ENCODE measurements at places on chromosomes 16 and 17.

GRCh38 chr16:52376676-52377280, 170.2 kb downstream of the TOX3 start:
- DNase-seq: no peak

DNA sequence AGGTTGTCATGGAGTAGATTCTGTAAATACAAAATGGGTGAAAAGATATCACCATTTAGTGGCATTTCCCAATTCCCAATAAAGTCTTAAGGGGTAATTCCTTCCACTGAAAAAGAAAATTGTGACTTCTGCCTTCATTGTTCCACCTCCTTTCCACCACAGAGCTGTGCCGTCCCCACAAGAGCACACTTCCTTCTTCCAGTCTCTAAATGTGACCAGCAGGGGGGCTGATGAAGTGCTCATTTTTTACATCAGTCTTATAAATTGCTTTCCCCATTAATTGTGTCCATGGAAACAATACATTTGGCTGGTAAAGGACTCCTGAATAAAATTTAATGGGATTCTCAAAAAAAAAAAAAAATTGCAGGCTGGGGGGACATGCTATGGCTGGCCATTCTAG, 260.8 kb upstream of the PSMD7 start:
- no peak for DNase-seq

DNA sequence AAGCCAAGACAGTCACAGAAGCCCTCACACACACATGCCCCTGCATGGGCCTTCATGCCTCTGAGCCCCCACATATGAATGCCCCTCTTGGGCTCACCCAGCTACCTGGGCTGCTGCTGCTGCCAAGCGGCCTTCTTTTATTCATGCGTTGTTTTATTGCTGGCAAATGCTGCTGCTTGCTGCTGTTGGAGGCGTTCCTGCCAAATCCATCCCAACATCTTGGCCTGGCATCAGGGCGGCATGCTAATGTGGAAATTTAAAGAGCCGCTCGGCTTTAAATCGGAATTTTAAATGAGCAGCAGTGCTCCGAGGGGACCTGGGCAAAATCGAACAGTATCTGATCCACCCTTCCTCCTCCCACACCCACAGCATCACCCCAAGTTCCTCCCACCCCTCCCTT, 39.0 kb downstream of the NEUROD2 start:
- DNase-seq: no peak

DNA sequence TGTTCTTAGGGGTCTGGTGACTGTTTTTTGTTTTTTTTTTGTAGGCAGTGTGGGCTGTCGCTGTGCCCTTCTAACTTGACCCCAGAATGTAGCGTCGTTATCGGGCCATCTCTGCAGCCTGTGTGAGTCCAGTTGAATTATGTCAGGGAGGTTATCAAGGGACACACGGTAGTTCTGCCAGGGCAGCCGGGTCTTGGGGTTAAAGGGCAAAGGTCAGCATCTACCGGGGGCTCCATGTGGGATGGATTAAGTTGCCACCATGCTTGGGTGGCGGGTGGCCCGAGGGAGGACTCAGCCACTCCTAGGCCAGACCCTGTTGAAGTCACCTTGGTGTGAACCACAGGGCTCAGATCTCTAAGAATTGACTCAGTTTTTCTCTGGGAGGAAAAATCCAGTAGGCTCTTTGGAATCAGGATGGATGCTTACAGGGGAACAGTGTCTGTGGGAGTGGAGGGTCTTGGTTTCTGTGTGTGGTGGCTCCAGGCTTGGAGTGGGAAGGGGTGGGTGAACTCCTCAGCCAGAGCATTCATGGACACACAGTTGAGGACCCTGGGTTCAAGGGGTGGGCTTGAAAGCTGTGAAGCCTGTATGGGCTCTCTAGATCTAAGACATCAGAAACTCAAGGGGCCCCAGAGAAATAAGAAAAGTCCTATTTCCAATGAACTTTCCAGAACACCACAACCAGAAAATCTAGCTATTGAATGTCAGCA, 191.7 kb downstream of the IRF8 start:
- no peak for DNase-seq

GRCh38 chr17:56593086-56593645, 333 bp upstream of the NOG start:
- DNase-seq: no peak

GRCh38 chr17:76566988-76567431, 18.6 kb downstream of the ST6GALNAC2 start:
- DNase-seq: no peak

GRCh38 chr17:17043461-17044271, 1.4 kb downstream of the MPRIP start:
- DNase-seq: no peak

GRCh38 chr17:17849147-17849820, 12.5 kb upstream of the SREBF1 start:
- peak; percentile 79 for DNase-seq

DNA sequence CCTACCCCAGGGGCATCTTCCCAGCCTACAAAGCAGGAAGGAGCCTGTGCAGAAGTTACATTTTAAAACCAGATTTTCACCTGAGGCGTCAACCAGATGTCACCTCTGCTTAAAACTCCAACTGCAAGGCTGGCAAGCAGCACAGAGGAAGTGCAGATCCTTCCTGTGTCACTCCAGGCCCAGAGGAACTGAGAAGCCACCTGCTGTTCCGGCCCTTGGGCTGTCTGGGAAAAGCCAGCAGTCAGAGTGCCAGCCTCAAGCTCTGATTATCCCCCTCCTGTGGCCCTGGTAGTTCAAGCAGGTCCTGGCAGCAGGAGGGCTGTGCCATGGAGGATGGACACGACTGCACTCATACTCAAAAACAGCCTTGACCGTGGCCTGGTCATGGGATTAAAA, 10.2 kb downstream of the POLR2C start:
- DNase-seq: no peak

- no peak for DNase-seq
Measured at GRCh38 chr17:63479495-63480184, 2.8 kb downstream of the ACE start.

DNA sequence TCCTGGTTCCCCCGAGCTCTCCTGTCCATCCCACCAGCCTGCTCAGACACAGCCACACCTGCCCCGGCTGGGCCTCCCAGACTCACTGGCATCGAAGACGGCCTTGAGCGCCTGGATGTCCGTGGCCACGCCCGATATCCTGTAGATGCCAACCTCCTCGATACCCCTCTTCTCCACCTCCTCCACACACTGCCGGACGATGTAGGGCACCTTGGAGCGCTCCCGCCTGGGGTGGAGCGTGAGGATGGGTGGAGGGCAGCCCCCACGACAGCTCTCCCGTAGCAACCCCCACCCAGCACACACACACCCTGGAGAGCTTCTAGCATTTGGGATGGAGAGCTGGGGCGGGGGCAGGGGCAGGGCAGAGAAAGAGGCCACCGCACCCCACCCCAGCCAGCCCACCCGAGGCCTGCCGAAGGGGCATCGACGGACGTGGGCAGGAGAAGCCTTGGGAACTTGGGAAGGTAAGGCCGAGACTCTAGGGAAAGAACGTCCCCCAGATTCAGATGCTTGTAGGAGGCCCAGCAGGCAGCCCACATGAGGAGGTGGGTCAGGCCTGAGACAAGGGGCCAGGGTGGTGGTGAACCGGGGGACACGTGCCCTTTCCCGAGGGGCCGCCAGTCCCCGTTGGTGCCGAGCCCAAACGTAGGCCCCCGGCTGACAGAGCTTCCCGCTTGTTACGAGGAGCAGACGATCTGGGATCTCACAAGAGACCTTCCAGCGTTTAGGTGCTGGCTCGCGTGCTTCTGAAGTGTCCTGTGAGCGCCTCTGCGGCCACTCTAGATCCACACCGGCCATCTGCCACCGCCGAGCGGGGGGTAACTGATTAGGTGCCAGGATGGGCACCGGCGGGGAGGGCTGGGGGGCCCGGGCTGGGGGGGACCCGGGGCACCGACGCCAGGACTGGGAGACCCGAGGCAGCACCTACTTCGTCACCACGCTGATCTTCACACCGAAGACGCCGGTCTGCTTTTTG, 15.1 kb downstream of the TIMM22 start:
- no peak for DNase-seq

- DNase-seq: no peak
Measured at GRCh38 chr17:21510686-21511362, 134.7 kb downstream of the KCNJ12 start.

GRCh38 chr17:74637265-74637664, 13.7 kb upstream of the CD300E start:
- no peak for DNase-seq

DNA sequence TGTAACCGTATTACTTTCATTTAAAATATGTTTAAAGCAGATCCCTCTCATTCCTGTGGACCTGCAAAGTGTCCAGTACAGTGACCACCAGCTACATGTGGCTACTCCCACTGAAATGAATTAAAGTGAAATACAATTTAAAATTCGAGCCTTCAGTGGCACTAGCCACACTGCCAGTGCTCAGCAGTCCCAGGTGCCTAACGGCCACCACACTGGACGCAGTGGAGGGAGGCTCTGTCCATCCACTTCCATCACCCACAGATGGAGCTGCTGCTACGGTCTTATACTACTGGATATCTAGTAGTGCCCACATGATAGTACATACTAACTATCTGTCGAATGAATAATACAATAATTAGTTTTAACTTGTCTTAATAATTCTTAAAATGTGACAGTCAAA, 2.3 kb upstream of the CBX2 start:
- DNase-seq: no peak

- DNase-seq: no peak
Measured at GRCh38 chr17:68029512-68030215, 5.9 kb upstream of the KPNA2 start.

GRCh38 chr17:68567581-68567980, 33.6 kb downstream of the FAM20A start:
- no peak for DNase-seq

DNA sequence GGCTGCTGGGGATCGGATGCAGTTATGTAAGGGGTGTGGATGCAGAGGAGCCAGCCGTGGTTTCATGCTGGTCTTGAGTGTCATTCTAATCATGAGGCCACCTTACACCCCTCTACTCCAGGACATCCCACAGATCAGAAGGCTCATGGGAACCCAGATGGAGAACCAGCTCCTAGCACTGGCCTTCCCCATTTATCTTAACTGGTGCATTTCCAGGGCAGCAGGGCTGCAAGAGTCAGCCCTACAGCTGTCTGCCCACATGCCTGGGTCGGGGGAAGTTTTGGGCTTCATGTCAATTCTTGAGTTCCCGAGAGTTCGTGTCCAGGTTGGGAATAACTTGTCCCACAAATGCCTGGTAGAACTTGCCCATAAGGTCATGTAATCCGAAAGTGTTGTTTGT, 29.1 kb downstream of the RPTOR start:
- no peak for DNase-seq

GRCh38 chr17:57512258-57512657, 232.8 kb downstream of the CCDC182 start:
- no peak for DNase-seq

GRCh38 chr17:55348749-55349354, 72.8 kb downstream of the MMD start:
- DNase-seq: no peak

GRCh38 chr17:73349138-73349537, 37.3 kb upstream of the CDC42EP4 start:
- no peak for DNase-seq

DNA sequence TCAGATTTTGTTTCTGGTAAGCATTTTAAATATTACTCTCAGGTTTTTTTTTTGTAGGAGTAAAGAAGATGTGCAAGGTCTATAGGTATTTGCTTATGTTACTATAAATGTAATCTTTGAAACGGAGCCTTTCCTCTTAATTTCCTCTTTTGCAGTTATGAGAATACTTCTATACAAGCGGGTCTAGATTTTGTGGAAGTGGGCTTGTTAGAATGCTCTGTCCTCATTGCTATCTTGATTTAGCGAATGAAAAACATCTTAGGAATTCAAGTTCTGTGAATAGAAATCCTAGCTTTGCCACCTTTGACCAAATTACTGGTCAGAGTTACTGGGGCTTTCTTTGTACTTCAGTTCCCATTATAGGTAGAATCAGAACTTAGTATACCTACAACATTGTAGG, 80.3 kb downstream of the EFCAB13 start:
- DNase-seq: no peak

DNA sequence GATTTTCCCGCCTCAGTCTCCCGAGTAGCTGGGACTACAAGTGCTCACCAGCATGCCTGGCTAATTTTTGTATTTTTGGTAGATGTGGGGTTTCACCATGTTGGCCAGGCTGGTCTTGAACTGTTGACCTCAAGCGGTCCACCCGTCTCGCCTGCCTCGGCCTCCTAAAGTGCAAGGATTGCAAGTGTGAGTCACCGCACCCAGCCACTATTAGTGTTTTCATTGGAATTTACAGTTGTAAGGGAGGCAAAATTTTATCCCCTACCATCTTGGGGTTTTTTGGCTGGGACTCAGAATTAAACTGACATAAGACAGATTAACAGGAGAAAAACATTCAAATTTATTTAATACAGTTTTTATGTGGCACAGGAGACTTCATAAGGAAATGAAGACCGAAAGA, 12.3 kb upstream of the MYCBPAP start:
- DNase-seq: no peak

DNA sequence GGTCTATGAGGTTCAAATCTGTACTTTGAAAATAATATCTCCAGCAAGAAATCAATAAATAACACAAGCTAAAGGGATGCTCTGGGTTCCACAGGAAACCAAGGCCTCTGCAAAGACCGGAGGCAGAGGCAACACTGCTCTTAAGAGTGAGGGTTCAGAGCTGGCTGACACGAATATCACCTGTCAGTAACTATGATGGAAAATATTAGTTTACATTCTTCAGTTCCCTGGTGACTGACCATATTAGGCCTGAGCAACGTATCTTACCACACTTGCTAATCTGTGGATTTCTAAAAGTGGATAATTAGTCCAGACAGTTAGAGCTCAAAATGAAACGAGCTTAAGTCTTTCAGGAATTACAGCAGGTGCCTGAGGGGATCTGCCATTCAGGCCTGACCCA, 459.3 kb downstream of the HS3ST3B1 start:
- DNase-seq: no peak

- no peak for DNase-seq
Measured at GRCh38 chr16:76784530-76784929, 406.5 kb upstream of the MON1B start.

DNA sequence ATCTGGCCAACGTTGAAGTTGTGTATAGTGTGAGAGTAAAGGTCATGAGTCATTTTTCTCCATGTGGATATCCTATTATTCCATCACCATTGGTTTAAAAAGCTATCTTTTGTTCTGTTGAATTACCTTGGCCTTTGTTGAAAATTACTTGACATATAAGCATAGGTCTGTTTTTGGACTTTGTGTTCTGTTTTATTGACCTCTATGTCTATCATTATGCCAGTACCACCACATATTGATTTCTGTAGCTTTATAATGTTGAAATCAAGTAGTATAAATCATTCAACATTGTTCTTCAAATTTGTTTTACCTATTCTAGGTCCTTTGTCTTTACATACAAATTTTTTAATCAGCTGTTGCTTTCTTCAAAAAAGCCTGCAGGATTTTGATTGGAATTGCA, 58.5 kb downstream of the NLK start:
- DNase-seq: no peak

DNA sequence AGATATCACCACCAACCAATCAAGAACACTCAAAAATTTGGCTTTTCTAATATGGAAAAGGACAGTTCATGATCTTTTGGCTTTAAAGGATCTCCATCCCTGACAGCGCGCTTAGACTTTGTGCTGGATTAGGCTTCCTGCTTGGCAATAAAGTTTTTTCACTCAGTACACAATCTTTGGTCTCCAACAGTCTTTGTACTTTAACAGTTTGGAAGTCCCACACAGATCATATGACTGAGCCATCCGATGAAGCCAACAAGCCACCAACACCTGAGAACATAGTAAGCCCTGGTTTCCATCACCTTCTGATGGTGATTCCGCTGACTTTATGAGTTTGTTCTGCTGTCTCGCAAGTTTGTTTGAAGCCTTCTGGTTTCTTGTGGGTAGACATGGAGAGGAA, 34.3 kb downstream of the SMURF2 start:
- DNase-seq: no peak

Measured in stimulated activated CD4-positive, alpha-beta T cell treated with anti-CD3 and anti-CD28 coated beads, TNF-alpha, amount 100 ng/mL, for 24 hours (primary cell).